ENCODE measurements at places on chromosomes 5 and 9.

DNA sequence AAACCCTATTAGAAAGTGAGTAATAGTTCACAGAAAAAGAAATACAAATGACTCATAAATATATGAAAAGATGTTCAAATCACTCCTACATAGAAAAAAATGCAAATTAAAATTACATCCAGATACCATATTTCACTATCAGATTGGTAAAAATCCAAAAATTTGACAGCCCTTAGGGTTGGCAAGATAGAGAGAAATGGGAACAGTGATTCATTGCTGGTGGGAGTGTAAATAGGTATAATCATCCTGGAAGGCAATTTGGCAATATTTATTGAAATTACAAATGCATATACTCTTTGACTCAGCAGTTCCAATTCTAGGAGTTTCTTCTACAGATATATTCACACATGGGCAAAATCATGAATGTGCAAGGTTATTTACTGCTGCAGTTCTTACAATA lies 273.5 kb downstream of the NR2F1-AS1 start:
- DNase-seq, result no peak

DNA sequence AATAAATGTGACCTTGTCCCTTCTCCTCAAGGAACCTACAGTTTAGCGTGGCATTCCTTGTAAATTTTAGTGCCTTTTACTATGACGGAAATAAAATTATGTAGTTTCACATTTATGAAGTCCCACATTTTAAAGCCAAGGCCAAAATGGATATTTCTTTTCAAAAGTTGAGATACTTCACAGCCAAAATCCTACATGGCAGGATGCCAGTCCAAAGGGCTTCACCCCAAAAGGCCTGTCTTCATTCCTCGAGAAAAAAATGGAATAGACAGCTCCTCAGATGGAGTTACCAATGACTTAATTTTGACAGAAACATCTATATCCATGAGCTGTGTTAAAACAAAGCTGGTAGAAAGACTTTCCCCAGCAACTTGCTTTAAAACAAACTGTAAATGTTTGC lies 211.2 kb downstream of the GLIS3 start:
- DNase-seq, result no peak

GRCh38 chr9:93207326-93207814 lies 23.4 kb downstream of the WNK2 start:
- no peak for DNase-seq

- no peak for DNase-seq
Measured at GRCh38 chr5:72110394-72111013, 3.2 kb downstream of the MAP1B start.

Measured in CD4-positive, alpha-beta T cell treated with Interleukin-1 beta for 1 hour (primary cell).